ENCODE measurements at places on chromosomes 1 and 21.

GRCh38 chr21:42414928-42415769 is 11.4 kb downstream of the UBASH3A start:
- DNase-seq: peak; percentile 94

GRCh38 chr1:19435181-19435580 is 50.2 kb downstream of the CAPZB start:
- no peak for DNase-seq

GRCh38 chr1:157403203-157403602 is 149.1 kb downstream of the FCRL5 start:
- no peak for DNase-seq

DNA sequence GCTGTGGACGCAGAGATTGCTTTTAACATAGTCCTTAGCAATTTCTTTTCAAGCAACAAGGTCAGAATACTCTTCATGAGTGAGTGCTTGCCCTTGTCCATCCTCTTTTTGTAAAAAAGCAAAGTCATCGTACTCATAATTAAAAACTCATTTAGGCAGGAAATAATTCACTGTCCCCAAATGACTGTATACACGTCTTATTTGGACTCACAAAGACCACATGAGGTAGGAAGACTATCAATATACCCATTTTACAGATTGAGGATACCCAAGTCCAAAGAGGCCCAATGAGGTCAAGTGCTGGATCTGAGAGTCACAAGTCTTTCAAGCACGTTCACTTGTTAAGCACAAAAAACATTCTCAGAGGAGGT is 13.2 kb downstream of the ITPKB start:
- no peak for DNase-seq
